A549 treated with RU486 at 1 μM for 4 hours (cell line): ENCODE measurements at places on chromosomes 6 and 20. TPM values are rescaled to one million over a fixed set of nuclear protein-coding genes. Genes with fewer than 3 reads are reported as not detected.

The ITPR3 gene
- 30.2 to 44.3 TPM (median 36.9 TPM) in 5 replicates for total RNA-seq

The IPCEF1 gene
- 0.08 TPM in 1 of 5 replicates, not detected in the others for total RNA-seq

The RAET1E gene
- 2.0 to 3.2 TPM (median 3.0 TPM) in 5 replicates for total RNA-seq

The HLA-DMB gene
- 1.2 to 2.3 TPM (median 2.2 TPM) in 5 replicates for total RNA-seq
